GM19239 (cell line): ENCODE measurements at places on chromosomes 5 and 9.

GRCh38 chr9:91141407-91141965 lies 220.2 kb downstream of the AUH start:
- no peak for DNase-seq

- DNase-seq: no peak
Observed at GRCh38 chr9:76985581-76985980, 33.9 kb upstream of the FOXB2 start.

DNA sequence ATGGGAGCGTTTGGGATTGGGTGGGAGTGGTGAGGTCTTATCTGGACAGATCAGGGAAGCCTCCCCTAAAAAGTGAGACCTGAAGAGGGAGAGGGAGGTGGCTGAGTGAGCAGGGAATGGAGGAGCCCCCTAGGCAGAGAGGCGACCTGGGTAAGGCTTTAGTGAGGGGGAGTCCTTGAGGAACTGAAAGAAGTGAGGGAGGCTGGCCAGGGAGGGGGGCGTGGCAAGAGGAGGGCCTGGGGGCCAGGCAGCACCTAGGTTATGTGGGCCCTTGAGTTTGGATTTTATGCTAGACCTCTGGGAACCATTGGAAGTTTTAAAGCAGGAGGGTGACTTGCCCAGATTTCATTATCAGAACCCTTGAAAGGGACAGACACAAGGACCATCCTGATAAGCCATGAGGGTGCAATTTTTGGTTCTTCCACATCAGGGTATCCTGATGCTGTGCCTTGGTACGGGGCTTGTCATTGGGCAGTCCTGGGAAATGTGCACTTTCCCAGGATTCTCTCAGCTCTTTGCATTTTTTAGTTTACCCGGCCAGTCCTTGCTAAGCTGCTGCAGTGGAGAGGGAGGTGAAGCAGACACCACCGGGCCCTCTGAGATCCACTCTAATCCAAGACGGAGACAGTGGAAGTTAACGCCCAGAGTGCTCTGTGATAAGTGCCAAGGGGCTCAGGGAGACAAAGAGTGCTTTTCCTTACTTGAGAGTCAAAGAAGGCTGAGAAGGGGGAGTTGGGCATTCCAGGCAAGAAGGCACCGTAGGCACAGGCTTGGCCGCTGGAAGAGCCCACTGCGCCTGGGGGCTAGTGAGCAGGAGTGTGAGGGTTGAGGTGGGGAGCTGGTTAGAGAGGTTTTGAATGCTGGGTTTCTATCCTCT lies 16.1 kb downstream of the GSN start:
- no peak for DNase-seq

GRCh38 chr5:117833691-117834090 lies 1154.7 kb downstream of the DTWD2 start:
- no peak for DNase-seq

- DNase-seq: no peak
Observed at GRCh38 chr9:129201866-129202265, 23.8 kb upstream of the IER5L start.

- DNase-seq: no peak
Observed at GRCh38 chr5:29899583-29899982, 1293.9 kb upstream of the CDH6 start.

DNA sequence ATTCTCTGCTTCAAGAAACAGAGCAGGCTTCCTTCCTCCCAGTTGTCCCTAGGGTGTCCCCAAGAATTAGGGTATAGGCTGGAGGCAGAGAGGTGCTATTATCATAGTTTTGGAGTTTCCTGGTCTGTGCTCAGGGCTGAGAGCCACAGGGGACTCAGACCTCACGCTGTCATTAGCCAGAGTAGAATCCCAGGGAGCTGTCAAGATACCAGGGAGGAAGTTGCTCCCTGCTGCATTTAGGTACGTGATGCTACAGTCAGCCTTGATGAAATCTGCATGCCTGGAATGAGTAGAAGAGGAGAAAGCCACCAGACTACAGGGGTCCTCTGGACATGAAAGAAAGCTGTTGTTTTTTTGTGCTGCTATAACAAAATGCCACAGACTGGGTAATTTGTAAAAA lies 273.2 kb downstream of the SH3GL2 start:
- no peak for DNase-seq

- no peak for DNase-seq
Observed at GRCh38 chr5:107875833-107876232, 205.1 kb upstream of the EFNA5 start.

DNA sequence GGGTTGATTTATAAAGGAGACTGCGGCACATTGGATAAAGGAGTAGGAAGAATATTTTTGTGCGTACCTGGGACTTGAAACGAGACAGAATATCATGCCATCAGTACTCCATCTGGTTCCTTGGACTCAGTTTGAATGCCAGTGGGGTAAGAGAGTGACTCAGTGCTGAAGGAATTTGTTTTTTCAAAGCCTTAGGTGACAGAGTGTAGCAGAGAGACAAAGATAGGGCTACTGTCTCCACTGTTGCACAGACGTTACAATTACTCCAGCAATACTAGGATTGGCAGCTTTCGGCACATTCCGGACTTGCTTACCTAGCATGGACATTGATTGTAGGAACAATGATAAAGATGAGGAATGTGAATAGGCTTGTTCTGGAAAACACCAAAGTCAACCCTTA lies 250.7 kb downstream of the KCTD16 start:
- DNase-seq: no peak

DNA sequence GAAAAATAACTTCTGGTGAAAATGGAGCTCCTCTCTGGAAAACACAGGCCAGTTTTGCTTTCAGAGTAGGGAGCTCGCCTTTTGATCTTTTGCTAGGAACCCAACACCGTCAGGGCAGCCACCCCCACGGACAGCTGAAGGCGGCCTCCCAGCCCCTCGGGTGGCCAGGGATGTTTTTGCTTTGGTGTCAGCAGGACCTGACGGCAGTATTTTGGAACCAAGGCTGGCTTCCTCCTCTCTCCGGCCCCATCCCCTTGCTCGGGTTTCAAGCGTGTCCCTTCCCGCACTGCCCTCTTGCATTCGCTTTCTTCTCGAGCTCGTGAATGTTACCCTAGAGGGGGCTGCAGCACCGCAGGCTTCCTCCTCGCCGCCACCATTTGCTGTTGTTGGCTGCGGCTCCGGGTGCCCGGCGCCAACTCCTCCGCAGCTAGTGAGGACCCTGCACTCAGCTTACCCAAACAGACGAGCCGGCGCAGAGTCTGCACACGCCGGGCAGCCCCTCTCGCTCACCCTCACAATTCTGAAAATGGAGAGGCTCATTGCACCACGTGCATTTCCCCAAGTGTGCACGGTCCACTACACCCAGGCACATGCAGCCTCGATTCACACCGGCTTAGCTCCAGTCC lies 35.5 kb upstream of the ADAMTSL1 start:
- no peak for DNase-seq

DNA sequence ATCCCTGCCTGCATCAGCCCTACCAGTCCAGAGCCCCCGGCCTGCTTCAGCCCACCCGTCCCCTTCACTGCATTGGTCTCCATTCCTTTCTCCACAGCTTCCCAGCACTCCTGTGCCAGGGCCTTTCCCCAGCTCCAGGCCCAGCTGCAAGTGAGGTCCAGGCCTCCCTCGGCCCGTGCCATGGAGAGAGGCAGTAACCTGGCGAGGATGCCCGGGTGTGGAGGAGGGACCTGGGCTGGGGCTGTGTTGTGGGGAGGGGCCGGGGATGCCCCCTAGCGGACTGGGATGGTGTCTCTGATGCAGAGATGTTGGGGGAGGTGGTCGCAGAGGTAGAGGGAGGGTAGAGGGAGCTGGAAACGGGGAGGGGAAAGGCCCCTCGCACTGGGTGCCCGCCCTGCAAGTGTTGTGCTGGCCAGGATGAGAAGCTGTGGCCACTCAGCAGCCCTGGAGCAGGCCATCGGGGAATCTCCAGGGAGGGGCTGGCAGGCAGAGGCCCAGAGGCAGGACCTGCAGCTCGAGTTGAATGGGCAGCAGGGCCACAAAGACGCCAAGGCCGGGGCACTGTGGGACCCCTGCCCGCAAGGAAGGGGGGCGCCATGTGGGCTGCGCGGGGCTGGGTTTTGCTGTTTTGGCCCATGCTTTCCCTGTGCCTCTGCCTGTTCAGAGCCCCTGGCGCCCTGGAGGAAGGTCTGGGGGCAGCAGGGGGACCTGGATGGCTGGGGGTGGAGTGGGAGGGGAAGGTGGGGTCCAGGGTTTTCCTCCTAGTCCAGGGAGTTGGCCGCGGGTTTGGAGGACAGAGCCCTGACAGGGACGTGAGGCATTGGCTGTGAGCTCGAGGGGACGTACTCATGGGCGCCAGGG lies 26.0 kb upstream of the NKD2 start:
- no peak for DNase-seq

GRCh38 chr5:174433098-174433497 lies 291.3 kb upstream of the MSX2 start:
- DNase-seq: no peak

DNA sequence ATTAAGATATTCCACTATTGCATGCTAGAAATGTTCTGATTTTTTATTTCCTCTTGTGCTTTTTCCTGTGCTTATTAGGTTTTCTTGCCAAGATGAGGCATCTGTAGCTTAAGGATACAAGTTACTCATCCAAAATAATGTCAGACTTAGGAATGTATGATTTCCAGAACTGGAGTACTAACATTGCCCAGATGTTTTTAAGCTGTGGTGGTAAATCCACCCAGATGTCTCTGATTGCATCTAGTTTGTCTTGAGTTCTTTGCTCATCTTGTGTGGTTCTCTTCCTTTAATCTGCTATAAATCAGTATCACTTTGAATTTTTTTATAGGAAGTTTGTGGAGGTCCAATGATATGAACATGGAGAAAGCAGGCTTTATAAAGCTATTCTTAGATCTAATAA lies 337.5 kb upstream of the ZNF608 start:
- DNase-seq: no peak

DNA sequence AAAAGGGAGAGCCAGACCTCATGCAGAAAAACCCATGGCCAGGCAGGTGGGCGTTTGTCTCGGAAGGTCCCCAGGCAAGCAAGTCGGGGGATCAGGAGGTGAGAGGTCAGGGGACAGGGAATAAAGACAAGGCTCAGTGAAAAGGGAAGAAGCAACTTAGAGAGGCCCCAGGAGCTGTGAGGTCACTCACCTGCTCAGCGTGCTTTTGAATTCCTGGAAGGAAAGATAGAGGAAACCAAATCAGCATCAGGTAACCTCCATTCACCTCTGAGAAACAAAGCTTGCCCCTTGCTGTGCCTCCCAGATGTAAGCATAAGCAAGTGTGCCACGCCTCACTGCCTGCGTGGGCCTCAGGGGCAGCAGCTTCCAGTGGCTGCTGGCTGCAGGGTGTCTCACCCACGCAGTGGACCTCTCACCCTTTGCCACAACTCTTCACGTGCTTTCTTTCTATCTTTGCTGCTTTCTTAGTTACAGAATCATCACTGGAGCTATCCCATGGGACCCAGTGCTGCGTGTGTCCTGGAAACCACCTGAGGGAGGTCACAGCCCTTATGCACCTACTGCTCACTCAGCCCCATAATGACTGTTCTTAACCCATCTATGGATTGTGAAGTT lies 6.0 kb downstream of the TRIM7 start:
- no peak for DNase-seq

- DNase-seq: no peak
Observed at GRCh38 chr9:136516191-136516654, 29.6 kb downstream of the NOTCH1 start.

DNA sequence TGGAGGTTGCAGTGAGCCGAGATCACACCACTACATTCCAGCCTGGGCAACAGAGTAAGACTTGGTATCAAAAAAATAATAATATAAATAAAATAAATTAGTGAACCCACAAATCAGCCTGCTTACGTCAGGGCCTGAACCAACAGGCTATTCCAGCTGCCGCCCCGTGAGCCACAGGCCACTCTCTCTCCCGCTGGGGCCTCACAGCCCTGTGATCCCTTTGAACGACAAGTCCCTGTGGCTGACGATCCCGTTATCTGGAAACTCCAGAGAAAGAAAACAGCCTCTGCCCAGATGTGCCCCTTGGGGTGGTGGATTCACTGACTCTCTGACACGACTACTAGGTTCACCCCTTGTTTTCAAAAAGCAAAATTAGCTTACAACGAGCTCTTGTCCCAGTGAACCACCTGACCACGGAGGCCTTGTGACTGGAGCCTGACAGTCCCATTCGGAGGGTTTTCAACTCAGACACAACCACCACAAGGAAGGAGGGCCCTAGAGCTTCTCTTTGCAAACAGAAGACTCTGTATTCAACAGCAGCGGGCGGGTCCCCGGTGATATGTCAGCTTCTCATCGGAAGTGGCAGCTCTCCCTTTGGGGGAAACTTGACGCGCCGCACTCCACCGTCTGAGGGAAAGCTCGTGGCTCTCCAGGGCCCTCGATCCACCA lies 4.4 kb upstream of the DIPK1B start:
- no peak for DNase-seq

- DNase-seq: no peak
Observed at GRCh38 chr5:164027738-164028137, 522.3 kb downstream of the MAT2B start.

DNA sequence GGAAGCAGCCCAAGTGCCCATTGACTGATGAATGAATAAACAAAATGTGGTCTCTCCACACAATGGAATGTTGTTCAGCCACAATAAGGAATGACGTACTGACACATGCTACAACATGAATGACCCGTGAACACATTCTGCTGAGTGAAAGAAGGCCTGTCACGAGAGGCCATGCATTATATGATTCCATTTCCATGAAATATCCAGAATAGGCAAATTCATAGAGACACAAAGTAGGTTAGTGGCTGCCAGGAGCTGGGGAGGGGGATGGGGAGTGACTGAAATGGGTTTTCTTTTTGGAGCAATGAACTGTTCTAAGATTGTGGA lies 41.4 kb downstream of the BICD2 start:
- no peak for DNase-seq

GRCh38 chr9:105246656-105247173 lies 2.3 kb downstream of the SLC44A1 start:
- DNase-seq: no peak

- DNase-seq: no peak
Observed at GRCh38 chr5:167578977-167579692, 712.3 kb upstream of the WWC1 start.

DNA sequence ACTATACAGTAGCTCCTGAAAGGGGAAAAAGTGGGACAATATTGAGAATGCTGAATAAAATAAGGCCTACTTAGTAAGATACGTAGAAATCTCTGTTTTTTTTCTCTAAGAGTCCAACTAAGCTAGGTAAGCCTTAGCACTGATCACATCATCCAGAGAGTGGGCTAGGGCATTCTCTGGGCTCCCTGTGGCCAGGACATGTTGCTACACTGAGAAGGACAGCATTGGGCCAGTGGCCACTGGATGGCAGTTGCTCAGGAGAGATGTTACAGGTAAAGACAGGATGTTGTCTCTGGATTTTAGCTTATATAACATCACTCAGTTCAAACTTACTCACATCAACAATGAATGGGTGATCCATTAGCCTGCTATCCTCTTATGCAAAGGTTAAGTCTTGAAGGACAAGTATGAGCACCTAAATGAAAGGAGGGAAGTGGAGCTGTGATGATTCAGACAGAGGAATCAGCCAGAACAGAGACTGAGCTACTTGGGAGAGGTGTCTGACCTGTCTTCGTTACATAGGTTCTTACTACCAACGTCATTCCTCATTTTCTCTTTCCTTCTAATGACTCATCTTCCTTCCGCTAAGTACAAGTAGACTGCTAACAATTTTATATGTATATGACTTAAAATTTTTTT lies 226.6 kb upstream of the ADCY2 start:
- no peak for DNase-seq
